Renal cortical epithelial cell (primary cell): ENCODE measurements at places on chromosomes 2 and 18.

DNA sequence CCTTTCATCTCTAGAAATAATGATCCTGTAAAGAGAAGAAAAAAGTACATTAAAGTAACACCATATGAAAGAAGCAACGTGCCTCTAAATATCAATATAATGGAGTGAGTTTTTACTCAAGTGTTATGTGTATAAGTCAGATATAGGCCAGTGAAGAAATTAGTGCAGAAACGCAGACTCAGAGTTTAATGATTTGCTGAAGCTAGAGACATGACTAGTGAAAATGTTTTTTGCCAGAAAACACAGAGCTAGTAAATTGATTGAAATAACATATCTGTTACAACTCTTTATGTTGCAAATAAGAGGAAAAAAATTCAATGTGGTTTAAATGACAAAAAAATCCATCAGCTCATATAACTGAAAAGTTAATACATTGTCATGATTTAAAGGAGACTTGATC, 217.2 kb upstream of the NXPH2 start:
- peak; percentile 54 for DNase-seq

- peak; percentile 58 for DNase-seq
These were observed 92.3 kb downstream of the BIN1 start for GRCh38 chr2:127014630-127015029.

- no peak for DNase-seq
These were observed 35.4 kb downstream of the BABAM2 start for GRCh38 chr2:27925766-27926472.

DNA sequence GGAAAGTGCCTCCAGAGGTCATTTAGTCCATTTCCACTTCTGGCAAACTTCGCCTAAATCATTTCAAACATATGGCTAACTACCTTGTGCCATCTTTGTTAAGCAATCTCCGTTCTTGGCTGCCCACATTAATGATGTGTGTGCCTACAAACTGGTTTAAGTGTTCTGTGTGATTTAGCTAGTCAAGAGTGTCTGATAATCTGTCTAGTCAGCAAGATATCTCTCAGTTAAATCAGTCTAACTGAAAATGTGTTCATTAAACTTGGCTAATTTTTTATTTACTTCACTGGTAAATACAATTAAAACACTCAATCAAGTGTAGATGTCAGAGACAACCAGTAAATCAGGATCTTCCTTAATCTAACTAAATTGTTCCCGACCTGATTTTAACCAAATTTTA, 352.4 kb downstream of the ERBB4 start:
- DNase-seq = no peak

DNA sequence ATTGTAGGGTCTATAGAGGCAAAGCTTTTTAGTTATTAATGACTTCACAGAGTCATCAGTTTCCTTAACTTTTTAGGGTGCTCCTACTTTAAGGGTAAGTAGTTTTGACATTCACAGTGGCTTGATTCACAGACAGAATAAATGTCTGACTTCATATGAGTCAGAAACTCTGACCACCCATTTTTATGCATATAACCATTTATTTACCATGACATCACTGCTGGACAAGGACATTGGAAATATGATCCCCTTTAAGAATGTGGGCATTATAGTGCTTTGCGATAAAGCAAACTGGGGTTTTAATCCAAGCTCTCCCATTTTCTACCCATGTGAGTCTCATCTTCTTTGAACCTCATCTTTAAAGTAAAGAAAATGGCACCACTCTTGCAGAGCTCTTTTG, 162.0 kb upstream of the MC4R start:
- peak; percentile 19 for DNase-seq

DNA sequence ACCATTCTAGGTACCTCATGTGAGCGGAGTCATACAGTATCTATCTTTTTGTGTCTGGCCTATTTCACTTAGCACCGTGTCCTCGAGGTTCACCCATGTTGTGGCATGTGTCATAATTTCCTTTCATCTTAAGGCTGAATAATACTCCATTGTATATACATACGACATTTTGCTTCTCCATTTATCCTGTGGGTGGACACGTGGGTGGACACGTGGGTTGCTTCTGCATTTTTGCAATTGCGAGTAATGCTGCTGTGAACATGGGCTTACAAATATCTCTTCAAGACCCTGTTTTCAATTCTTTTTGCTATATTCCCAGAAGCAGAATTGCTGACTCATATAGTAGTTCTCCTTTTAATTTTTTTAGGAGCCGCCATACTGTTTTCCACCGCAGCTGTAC, 243.6 kb upstream of the EPAS1 start:
- DNase-seq = no peak

- DNase-seq = no peak
These were observed 211.4 kb upstream of the GYPC start for GRCh38 chr2:126444512-126444911.

DNA sequence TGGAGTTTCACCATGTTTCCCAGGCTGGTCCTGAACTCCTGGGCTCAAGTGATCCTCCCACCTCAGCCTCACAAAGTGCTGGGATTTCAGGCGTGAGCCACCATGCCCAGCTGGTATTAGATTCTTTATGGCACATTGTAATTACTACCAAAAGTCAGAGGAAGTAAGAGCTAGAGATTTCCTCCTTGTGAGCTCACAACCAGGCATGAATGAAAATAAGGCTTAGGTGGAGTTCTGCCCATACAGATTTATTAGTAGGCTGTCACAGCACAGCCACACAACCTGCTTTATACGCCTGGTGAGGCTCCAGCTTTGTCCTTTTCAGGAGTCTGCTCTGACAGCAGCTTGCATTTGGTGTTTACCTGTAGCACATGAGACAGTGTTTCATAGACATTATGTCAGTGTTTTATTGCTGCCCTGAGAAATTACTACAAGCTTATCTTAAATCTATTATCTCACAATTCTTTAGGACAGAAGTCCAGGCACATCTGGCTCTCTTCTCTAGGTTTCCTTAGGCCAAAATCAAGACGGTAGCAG, 156.6 kb downstream of the TANC1 start:
- DNase-seq = peak; percentile 45

DNA sequence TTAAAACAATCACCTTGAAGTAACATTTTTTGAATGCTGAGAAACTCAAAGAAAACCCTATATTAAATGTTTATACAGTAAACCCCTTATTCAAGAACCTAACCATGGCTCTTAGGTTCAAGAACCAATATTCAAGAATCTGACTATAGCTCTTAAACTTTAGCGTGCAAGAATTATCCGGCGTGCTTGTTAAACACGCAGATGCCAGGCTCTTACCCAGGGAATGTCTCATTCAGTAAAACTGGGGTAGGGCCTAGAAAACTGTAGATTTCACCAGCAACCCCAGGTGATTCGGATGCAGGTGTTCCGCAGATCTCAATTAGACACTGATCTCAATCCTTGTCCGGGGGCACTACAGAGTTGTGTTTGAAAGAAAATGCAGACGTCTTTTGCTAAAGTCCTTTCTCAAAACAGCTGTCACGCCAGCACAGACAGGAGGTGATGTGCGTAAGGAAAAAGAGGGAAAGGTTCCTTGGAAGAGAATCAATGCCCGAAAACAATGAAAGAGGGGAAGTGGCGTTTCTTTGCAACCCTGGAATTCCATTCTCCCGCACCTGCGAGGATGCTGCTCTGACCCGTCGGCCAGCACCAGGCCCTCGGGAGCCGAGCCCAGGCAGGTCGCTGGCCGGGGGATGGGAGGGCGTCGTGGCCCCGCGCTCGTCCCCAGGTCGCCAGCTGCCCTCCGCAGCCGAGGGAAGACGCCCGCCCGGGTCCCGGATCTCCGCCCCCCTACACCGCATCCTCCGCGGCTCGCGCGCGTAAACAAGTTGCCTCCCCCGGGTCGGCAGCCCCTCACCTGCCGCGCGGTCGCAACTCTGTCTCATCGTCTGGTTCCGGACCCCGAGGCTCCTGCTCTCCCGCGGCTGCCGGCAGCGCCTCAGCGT, 851 bp downstream of the EIF2AK3 start:
- no peak for DNase-seq

DNA sequence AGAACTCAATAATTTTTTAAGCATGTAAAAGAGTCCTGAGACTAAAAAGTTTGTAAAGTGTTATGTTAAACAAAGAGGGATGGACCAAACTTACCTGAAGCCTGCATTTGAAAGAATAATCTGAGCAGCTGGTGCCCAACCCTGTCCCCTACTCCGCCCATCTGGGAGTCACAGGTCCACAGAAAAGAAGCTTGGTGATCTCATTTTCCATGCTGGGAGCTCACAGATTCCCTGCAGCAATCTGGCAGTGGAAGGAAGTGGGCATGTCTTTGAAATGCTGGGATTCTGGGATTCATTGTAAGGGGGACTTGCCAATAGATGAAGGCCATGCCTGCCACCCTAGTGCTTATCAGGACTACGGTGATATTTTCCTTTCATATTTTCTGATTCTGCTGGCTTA, 17.9 kb downstream of the CDH2 start:
- no peak for DNase-seq

GRCh38 chr2:45305599-45305998, 296.3 kb upstream of the SIX2 start:
- no peak for DNase-seq
